ENCODE measurements at places on chromosomes 1 and 21.
A peak's percentile ranks its signal among the peaks of the same experiment; 100 is the strongest.

GRCh38 chr1:153526132-153526543 lies 9.7 kb downstream of the S100A6 start:
- ATAC-seq: peak; percentile 57

DNA sequence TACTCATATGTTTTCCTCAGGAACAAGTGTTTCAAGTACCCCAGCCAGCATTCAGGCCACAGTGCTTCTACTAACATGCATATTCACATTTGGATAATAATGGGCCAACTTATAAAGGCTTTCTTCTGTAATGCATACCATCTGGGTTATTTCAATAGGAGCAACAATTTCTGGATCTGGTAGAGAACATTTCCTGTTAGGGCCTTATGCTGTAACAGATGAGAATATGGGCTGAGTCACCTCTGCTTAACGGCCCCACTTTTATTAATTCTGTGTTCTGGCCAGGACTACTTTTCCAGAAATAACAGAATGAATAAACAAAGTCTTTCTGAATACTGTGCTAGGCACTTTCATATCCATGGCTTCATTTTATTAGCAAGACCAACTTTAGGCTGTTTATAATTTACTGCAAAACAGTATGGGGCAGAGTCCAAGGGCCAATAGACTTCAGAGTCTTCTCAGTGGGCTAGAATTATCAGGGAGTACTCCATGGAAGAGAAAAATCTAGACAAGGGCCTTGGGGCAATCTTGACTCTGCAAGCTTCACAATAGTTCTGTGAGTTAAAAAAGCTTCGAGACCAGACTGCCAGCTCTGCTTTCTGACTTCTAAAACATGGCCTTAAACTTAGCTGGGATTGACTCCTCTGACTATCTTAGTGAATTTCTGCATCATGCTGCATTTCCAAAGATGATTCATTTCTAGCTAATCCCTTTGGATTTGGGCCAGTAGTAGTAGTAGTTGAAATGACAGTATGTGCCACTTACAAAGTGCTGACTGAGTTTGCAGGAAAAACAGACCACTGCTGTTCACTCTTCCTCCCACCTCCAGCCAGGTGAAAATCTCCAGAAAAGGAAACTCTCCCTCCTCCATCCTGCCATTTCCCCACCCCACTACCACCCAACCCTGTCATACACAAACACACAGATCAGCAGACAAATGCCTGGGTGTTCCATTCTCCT lies 8.2 kb upstream of the SSX2IP start:
- peak; percentile 91 for ATAC-seq

- ATAC-seq: no peak
Observed at GRCh38 chr1:43843684-43844083, 89.9 kb upstream of the ARTN start.

DNA sequence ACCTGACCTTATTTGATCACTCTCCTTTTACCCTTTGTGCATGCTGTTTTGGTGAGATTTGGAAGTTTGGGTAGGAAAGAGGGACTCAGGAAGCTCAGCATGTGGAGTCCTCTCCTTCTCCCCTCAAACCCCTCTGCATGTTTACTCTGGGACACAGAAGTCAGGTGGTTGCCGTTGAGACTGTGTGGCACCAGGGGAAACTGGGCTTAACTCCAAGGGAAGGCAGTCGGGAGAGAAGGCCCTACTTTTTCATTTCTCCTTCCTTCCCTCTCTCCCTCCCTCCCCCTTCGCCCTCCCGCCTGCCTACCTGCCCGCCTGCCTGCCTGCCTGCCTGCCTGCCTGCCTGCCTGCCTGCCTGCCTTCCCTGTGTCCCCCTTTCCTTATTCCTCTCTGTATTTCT lies 34.8 kb upstream of the TTC22 start:
- no peak for ATAC-seq

- ATAC-seq: peak; percentile 55
Observed at GRCh38 chr1:15916417-15916816, 59.5 kb downstream of the ZBTB17 start.

- peak; percentile 71 for ATAC-seq
Observed at GRCh38 chr21:35635261-35635660, 425.1 kb downstream of the SETD4 start.

DNA sequence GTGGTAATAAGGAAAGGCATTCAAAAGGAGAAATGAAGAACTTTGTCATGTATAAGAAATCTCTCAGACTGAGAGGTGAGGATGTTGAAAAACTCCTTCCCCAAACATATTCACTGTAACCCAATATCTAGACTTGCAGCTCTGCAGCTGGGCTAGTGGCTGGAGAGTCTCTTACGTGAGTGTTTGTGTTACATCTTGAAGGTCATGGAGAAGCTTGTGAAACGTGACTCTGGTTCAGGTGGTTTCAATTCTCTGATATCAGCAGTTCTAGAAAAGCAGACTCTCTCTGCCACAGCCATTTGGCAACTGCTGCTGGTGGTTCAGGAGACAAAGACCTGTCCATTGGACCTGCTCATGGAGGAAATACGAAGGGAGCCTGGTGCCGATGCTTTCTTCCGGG lies 55.0 kb upstream of the EPHA8 start:
- no peak for ATAC-seq

- no peak for ATAC-seq
Observed at GRCh38 chr1:71390518-71390917, 309.7 kb upstream of the ZRANB2 start.

DNA sequence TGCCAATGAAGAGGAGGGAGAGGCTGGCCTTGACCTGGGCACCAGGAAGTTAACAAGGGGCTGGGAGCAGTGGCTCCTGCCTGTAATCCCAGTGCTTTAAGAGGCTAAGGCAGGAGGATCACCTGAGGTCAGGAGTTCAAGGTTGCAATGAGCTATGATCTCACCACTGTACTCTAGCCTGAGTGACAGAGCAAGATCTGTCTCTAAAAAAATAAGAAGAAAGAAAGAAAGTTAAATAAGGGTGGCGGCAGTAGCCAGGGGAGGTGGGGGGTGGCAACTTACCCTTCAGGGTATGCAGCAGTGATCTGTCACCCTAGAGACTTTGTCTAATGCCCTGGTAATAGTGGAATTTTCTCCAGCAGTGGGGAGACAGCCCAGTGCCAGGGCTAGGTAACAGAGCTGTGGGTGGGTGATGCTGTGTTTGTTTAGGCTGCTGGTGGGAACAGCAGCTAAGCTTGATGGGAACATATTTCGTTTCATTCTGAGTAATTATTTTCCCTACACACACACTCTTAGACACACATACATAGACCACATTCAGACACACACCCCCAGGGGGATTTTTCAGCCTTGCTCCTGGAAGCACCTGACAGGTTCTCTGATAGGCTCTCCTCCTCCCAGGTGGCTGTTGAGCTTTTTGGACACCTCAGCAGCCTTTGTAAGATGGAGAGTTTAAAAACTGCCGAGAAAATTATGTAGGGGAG lies 11.3 kb upstream of the SYT6 start:
- no peak for ATAC-seq

DNA sequence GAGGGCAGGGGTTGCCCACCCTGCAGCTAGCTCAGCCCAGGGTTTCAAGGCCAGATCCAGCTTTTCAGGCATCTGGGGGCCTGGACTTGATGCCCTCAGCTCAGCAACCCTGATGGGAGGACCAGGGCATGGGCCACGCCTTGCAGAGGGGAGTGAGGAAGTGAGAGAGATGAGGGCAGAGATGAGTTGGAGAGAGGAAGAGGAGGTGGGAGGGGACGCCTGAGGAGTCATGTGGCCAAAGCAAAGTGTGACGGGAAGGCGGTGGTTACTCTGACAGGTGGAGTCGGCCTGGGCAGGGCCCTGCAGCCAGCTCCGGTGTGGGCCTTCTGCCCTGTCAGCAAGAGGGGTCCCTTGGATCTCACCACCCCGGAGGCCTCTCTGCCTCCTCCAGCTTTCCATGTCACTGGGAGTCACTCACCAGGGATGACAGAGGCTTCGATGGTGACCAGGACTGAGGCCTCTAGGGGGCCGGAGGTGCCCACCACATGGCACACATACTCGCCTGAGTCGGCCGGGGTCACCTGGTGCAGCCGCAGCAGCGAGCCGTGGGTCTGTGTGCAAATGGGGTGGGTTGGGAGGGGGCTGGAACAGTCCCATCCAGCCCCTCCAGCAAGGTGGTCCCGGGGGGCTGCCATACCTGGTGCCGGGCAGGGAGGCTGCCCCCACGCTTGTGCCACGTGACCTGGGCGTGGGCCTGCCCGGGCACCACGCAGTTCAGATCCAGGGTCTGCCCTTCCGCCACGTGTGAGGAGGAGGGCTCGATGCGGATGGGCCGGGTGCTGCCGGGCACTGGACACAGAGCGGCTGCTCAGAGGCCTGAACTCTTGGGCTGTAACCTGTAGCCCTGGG lies 40.4 kb downstream of the LDLRAD2 start:
- no peak for ATAC-seq

DNA sequence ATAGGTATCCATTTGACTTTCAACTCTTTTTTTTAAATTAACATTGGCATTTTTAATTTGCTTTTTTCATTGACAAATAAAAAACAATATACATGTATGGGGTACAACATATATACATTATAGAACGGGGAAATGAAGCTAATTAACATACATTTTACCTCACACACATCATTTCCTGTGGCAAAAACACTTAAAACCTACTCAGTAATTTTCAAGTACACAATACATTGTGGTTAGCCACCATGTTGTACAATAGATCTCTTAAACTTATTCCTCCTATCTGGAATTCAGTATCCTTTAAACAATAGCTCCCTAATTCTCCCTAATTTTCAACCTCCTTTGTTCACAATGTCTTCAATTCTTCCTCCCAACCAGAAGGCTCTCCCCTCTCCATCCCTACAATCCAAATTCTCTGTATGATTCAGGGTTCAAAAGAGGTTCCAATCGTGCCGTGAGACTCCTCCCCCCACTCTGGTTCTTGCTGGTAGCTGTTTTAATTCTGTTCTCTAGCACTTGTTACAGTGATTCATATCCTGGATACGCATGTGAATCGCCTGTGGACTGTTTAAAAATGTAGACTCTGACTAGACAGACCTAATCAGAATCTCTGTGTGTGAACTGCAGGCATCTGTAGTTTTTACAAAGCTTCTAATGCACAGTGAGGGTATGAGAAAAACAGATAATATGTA lies 87.6 kb upstream of the DUSP10 start:
- ATAC-seq: peak; percentile 94

GRCh38 chr1:160997323-160998038 lies 23.5 kb downstream of the F11R start:
- peak; percentile 75 for ATAC-seq

DNA sequence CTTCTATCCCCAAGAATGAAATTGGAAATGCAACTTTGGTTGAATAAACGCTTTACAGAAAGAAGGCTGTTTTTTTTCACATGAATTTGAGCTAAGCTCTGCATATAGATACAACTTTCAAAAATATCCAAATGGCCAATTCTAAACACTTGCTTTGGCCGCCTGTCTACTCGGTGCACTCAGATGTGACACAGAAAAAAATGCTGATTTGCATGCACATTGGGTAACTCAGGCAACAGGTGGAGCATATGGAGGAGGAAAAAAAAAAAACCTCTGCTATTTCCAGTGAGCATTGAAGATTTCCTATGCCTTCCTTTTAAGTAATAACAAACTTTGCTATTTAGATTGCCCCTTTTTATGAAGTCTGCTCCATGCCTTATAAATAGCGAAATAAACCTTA lies 262.5 kb downstream of the GRIK1 start:
- ATAC-seq: no peak

DNA sequence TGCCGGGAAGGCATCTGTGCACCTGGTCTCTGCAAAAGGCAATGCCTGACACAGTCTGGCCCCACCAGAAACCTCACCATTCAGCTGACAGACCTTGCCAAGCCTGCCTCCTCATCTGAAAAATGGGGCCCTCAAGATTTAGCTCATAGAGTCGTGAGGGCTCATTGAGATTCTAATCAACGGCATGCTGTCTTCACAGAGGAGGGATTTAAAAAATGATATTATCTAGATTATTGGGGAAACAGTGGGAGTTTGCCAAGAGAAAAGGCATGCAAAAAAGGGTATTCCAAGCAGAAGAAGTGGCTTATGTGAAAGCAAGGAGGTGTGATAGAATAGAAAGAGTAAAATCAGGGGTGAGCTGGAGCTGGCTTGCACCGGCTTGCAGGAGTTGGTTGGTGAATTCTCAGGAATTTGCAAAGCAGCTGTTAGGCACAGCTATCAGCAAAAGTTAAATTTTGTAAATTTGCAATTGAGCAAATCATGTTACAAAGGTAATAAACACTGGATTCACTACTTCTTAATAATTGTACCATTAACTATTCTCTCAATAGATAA lies 91.7 kb upstream of the WNT4 start:
- no peak for ATAC-seq

- ATAC-seq: 0 out of 3 replicates have a peak, but pooled peaks have one; percentile 4
Observed at GRCh38 chr1:151620286-151620685, 8.4 kb downstream of the SNX27 start.

GRCh38 chr1:110620250-110620615 lies 14.1 kb upstream of the KCNA2 start:
- no peak for ATAC-seq

DNA sequence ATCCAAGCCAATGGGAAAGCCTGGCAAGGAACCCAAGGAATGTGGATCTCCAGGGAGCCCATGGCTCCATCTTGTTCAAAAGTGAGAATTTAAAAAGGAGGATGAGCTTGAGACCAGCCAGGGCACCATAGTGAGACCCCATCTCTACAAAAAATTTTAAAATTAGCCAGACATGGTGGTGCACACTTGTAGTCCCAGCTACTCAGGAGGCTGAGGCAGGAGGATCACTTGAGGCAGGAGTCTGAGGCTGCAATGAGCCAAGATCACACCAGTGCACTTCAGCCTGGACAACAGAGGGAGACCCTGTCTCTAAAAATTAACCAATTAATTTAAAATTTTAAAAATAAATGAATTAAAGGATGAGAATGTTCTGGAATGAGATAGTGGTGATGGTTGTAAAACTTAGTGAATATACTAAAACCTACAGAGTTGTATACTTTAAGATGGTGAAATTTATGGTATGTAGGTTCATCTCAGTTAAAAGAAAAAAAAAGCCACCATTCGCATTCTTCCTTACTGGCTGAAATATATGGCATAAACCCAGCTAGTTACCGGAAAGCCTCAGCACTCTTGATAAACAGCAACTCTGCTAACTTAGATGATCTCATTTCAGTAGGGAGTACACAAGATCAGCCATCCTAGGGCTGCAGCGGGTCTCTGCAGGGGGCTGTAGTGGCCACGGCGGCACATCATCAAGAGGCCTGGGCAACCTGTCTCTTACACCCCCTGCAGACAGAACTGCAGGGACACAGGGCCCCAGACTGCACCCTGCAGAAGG lies 48.3 kb upstream of the H6PD start:
- ATAC-seq: no peak

DNA sequence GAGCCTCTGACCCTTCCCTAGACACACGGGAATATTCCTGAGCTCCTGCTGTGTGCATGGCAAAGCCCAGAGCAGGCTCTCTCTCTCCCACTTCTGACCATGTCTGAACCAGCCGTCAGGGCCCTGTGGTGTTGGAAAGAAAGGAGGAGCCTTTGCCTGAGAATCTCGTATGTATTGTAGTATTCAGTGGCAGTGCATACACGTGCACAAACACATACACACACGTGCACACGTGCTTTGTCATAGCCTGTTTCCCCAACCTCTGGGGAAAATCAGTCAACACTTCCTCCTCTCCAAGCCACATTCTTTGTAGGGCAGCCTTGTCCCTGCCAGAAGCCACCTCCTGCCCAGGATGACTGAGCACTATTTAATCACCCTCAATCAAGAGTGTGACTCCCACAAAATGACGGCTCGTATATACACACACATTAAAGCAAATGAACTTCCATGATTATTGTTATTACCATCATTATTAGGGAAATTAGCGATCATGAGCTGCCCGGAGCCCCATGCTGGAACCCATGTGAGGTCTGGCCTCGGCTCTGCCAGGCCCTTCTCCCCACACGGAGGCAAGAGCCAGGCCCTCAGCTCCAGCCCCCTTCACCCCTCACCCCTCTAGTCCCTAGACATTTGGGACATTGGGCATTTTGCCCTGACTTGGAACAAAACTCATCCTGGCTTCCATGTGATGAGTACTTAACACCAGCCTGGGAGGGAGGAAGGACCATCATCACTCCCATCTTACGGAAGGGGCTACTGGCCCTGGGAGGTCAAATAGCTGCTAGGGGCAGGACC lies 331.9 kb downstream of the NPHP4 start:
- ATAC-seq: no peak
